ENCODE measurements at places on chromosomes 1 and 21.

DNA sequence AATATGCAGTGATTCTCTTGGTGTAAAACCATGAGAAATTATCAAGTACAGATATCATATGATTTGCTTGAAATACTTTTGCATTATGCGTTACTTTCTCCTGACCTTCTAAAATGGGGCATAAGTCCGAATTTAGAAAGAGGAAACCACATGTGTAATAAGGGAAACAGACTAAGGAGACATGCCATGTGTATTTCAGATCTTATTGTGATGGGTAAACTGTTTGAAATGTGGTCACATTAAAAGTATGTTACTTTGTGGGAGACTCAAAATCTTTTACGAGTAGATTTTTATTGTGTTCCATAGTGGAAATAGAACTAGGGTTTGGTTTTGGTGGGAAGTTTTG is 173.0 kb downstream of the NFIA start:
- no peak for DNase-seq

DNA sequence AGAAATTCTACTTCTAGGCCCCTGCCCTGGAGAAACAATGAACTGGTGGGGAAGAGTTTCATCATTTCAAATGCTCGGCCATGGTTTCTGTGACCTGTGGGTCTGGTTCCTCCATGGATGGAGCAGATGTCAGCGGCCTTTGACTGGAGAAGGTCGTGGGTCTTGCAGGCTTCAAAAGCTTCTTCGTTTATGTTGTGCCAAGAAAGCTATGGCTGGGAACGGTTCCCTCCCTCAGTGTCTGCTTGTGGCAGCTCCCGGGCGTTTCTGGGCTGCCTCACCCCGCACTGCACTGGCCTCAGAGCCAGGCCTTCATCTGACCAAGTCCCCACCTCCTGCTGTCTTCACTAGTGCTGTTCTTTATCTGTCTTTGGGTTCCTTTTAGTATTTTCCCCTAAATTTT is 46.4 kb upstream of the POFUT2 start:
- no peak for DNase-seq

- DNase-seq = peak; percentile 58
These were observed 606 bp downstream of the DENND1B start for GRCh38 chr1:197774466-197775281.

- no peak for DNase-seq
These were observed 109.9 kb upstream of the CXADR start for GRCh38 chr21:17402937-17403336.

DNA sequence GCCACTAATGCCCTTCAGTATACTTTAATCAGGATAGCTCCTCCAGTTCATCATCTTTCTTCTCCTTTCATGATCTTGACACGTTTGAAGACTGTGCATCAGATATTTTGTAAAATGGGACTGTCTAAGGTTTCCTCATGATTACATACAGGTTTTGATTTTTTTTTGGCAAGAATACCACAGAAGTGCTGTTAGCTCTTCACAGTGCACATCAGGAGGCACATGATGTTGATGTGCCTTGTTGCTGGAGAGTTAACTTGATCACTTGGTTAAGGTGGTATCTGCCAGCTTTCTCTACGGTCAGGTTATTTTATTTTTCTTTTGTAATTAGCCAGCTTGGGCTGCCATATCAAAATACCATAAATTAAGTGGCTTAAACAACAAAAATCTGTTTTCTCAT is 128.6 kb upstream of the IVNS1ABP start:
- DNase-seq = no peak

DNA sequence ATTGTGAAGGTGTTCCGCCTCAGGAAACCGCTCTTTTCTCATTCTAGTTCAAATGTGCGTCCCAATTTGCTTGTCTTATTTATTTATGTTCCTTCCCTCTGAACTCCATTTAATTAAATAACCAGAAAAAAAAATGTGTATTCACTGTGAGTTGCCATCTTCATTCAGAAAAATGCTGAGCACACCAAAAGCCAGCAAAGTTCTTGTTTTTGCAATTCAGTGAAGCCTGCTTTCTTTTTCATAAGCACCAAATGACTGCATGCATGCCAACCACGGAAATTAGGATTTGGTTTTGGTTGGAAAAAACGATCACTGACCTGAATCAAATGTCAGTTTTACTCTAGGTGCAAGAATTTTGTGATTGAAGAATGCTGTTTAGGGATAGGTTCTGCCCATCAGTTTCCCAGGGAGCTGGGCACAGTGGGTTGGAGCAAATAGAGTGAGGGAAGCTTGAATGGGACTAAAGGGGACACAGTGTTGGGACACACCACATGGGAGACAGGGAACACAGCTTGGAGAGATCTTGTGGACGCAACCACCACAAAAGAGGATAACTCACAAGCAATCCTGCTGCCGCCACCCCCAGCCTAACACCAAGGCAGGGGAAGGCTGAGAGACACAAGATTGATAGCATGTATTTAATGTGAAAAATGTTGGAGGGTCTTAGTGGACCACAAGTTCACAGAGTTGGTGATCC is 183.4 kb upstream of the GALNT2 start:
- no peak for DNase-seq

GRCh38 chr1:233304489-233305102 is 9.1 kb upstream of the PCNX2 start:
- peak; percentile 21 for DNase-seq

DNA sequence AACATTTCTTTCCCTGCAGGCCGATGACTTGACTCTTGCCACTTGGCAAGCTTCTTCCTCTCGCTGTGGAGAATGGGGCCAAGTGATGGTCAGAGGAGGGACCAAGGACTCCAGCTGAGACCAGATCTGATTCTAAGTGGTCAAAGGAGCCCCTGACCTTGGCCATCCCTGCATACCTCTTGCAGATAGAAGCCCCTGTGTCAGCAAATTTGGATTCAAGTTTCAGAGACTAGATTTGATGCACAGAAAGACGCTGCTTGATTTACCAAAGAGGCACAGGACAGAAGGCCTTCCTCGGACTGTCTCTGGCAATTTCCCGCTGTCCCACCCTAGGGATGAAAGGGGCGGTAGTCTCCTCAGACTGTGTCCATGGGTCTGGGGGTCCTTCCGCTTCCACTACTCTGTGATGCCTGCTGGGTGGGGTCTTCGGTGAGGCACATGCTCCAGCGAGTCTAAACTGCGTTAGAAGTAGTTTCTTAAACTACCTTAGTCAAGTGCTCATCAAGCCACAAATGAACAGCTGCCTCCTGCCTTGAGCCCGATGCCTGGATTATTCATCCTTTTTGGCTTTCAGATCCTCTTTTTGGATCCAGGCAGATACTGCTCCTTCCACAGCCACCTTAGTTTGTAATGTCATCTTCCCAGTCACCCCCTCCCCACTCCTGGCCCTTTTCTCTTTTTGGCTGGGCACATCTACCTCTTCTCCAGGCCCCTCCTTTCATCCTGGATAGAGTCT is 31.8 kb upstream of the RBM15 start:
- DNase-seq = peak; percentile 72

GRCh38 chr1:200535605-200536004 is 84.9 kb downstream of the KIF14 start:
- peak; percentile 55 for DNase-seq

DNA sequence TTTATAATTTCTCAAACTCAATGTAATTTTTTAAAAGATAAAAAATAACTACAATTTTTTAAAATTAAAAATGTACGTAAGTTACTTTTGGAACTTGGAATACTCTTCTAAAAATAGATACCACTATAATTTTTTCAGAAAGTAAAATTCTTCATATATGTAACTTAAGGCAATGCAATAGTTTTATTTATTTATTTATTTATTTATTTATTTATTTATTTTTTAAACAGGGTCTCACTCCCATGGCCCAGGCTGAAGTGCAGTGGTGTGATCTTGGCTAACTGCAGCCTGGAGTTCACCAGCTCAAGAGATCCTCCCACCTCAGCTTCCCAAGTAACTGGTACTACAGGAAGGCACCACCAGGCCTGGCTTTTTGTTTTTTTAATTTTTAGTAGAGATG is 3.1 kb upstream of the KRTAP23-1 start:
- no peak for DNase-seq

DNA sequence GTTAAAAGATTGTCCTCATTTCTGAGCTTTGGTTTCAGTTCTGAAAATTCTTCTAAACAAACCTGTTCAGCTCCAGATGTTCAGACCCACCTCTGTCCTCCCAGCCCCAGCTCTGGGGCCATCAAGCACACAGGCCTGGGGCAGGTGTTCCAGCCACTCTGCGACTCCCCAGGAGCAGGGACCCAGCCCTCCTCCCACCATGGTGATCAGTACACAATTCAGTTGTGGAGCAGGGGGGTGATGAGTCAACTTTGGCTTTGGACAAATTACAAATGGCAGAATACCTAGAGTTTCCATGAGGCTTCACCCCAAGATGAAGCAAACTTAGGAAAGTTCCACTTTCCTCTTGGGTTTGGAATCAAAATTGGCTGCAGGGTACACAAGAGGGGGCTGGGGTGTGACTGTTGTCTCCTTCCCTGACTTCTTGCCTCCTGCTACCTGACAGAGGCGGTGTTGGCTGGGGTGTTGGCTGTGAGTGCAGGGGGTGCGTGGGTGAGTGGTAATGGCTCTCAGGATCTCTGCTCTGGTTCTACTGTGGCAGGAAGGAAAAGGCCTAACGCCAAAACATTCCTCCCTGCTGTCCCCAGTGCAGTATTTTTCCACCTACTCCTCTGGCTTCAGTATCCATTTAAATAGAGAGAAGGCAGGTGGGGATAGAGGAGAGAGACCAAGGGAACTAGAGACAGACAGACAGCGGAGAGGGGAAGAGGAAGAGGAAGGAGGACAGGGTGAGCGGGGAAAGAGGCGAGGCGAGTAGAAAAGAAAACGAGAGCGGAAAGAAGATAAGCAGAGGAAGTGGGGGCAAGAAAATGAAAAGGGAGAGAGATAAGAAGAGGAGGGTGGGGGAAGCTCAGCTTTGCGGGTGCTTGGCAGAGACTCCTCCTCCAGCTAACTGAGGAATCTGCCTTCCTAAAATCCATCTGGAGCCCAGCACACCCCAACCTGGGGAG is 20.6 kb upstream of the LRRN2 start:
- DNase-seq = no peak

DNA sequence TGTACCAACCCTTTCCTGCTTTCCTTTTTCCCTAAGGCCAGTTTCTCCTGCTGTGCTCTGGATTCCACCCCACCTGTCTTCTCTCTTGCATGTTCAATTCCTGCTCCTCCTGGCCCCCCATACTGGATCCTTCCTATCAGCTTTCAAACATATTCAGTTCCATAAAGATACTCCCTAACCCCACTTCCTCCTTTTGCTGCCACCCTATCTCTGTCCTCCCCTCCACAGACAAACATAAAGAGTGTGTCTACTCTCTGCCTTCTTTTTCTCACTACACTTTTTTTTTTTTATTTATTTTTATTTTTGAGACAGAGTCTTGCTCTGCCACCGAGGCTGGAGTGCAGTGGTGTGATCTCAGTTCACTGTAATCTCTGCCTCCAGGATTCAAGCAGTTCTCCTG is 16.9 kb upstream of the RPF1 start:
- DNase-seq = no peak

DNA sequence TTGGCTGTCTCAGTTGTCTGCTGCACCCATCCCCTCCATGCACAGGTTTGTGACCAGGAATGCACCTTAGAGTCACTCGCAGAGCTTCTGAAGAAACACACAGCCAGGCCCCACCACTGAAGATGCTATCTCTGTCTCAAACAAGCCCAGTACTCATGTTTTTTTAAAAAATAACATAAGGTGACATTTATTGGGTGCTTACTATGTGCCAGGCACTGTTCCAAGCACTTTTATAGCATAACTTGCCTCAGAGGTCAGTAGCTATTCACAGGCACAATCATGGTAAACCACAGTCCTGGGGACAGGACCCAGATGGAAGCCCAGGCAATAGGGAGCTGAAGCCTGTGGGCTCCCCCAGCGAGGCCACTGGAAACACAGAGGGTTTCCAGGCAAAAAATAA is 8.8 kb upstream of the ATP13A2 start:
- DNase-seq = no peak

DNA sequence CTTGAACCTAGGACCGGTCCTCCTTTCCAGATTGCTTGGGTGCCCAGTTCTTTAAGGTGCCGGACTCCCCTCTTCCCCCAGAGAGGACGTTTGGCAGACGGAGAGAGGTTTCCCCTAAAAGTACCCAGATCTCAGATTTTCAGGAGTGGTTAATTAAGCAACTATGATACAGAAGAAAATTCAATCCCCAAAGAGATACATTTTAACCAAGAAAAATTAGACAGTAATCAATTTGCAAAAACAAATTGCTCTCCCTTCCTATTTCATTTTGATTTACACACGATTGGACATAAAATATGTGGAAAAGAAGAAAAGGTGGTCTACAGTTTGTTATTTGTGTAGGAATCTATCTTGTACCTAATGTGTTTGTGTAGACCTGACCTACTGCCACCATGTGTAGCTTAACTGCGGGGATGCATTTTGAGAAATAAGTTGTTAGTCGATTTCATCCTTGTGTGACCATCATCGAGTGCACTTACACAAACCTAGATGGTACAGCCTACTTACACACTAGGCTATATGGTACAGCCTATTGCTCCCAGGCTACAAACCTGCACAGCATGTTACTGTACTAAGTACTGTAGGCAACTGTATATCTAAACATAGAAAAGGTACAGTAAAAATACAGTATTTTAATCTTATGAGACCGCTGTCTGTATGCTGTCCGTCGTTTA is 755 bp downstream of the RPAP2 start:
- DNase-seq = peak; percentile 3

- no peak for DNase-seq
These were observed 262.2 kb upstream of the POU3F1 start for GRCh38 chr1:38308780-38309179.

DNA sequence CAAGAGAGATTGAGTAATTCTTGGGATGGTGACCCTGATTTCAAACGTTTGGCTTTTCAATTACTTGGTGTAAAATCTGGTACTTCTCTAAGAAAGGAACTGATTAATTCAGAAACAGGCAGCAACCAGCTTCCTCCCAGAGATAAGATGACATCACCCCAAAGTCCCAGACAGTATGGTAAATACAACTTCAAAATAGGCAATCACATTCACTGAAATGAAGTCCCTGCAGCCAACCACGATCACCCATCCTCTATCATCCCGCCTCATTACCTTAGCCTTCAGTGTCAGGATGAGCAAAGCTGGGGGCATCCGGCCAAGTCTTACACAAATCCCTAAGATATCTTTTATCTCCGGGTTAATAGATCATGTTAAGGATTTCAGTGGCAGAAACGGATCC is 26.4 kb upstream of the RUNX1 start:
- DNase-seq = no peak

DNA sequence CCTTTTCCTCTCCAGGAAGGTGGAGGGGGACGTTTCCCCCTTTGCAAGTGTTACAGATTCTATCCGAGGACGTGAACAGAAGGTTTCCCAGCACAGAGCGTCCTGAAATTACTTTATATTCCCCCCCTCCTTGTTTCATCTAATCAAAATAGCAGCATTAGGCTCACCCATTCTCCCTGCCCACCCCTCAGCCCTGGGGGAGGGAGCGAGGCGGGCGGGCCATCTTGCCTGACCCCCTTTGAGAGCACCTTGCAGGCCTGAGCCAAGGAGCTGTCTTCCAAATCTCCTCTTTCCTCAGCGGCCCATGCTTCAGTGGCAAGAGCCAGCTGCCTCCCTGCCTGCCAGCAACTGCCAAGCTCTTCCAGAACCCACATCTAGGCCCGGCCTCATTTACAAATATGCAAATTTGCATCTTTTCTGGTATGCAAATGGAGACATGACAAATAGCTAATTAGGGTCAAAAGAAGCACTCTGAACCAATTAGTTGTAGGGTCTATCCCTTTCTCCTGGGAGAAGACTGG is 69.1 kb upstream of the POU3F1 start:
- DNase-seq = no peak

- DNase-seq = no peak
These were observed 147.5 kb downstream of the ZC3H11B start for GRCh38 chr1:219465212-219466093.

- no peak for DNase-seq
These were observed 70.8 kb upstream of the SIM2 start for GRCh38 chr21:36628106-36628505.

GRCh38 chr1:247401310-247402119 is 14.5 kb upstream of the NLRP3 start:
- DNase-seq = no peak
